Pons (tissue), 1 donor: ENCODE measurements at places on chromosomes 4 and X.

DNA sequence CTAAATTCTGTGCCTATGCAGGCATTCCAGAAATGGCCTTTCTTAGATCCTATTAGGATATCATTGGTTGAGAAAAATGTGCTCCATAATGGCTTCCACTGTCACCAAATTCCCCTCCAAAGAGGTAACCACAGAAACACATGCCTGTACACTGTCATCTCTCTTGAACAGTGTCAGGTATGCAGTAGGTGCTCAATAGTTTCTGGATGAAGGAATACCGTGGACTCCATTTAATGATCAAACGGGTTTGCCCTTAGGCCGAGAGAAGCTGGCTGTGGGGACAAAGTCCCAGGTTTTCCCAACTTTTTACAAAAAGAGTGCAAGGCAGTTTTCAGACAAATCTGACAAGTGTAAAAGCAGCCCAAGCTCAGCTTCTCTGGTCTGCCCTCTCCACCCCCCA, 16.5 kb upstream of the MTM1 start:
- DNase-seq = no peak

GRCh38 chr4:139083607-139083955, 68.0 kb downstream of the NOCT start:
- peak; percentile 68 for DNase-seq

GRCh38 chr4:180203349-180203748, 2039.9 kb upstream of the TENM3 start:
- no peak for DNase-seq

DNA sequence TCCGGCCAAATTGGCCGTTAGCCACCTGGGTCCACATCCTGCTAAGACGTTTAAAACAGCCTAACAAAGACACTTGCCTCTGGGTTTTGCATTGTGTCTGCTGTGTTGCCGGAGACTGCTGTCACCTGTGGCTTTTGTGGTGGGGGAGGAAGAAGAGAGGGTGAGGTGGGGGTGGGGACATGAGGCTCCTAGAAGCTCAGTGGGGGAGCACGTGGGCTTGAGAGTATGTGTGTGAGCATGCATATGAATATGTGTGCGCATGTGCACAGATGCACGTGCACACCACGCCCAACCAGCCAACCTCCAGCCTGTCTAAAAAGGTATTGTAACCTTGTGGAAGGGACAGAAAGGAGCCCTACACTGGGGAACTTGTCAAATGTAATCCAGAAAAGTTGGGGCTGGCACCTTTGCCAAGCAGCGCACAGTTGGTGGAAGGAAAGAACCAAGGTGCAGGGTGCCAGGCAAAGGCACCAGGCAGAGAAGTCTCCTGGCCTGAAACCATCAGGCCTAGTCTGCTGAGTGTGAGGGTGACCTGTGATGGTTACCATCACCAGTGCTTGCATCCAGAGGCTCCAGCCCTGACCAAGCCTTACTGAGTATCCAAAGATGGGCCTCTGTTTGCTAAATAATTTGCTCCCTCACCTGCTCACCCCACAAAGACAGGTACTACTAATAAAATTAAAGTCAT, 10.1 kb upstream of the SASH3 start:
- DNase-seq = no peak

- DNase-seq = no peak
These were observed 93.3 kb upstream of the TBC1D9 start for GRCh38 chr4:140849526-140849925.

DNA sequence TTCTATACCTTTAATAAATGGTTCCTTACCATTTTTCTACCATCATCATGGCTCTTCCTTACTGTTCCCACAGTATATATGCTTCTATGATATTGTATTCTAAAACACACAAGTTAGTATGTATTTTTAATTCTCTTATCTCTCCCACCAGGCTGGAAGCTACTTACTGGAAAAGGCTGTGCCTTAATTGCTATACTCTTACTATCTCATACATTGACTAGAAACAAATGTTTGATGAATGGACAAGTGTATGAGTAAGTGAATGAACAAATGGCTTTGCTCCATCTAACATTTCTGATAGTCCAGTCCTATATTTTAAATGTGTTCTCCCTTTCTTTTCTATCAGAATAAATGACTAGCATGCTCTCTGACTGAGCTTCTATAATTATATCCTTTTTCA, 320.8 kb upstream of the RASGEF1B start:
- DNase-seq = no peak

DNA sequence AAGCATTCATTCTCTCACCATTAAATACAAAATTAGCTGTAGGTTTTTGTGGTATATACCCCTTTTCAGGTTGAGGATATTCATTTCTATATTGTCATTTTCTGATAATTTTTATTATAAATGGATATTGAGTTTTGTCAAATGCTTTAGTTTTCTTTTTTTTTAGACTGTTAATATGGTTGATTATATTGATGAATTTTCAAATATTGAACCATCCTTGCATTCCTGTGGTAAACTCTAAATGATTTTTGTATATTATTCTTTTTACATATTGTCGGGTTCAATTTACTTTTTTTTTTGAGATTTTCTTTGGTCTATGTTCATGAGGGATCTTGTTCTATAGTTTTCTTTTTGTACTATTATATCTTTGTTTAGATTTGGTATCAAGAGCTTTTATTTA, 165.1 kb downstream of the GPAT3 start:
- DNase-seq = no peak

GRCh38 chrX:72271812-72272211, 5.2 kb downstream of the RPS4X start:
- no peak for DNase-seq

DNA sequence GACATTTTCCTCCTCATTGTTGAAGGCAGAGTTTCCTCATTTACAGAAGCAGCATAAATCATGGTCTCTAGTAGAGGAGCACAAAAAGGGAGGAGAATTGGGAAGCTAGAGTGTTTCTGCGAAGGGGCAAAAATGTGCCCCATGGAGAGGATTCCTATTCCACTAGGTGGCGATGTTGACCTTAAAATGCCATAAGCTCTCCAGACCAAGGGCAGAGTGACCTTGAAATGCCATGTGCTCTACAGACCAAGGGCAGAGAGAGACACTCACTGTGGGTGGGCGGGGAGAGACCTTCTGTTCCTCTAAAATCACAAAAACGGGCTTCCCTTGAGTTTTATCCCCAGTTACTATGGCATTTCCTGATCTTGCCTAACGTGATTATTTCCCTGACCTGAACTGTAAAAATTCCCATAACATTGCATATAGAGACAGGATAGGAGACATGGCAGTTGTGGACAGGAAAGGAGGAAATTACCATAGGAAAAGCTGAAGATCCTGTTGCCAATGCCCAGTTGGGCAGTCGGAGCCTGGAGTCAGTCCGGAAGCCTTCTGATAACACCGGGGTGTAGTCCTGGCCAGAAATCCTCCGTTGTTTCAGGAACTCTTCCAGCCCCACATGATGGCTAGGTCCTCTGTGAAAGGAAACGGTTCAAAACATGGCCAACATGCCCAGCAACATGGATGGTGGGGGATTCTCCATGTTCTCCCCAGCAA, 567.7 kb downstream of the MAGEB5 start:
- DNase-seq = peak; percentile 17

DNA sequence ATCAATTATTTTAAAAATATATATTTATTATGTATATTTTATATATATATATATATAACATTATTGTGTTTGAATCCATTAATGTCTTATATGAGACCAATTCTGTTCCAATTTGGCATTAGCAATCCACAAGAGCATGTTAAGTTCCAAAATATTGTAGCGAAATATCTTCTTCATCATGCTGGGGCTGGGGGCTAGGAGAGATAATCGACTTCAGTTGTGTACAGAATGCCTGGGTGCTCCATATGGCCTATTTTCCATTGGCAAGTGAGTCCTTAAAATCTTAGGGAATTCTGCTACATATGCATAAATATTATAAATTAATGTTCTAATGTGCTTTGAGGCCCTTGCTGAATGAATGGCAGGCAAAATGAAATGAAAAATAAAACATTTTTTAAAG, 117.7 kb downstream of the PCDH7 start:
- no peak for DNase-seq

DNA sequence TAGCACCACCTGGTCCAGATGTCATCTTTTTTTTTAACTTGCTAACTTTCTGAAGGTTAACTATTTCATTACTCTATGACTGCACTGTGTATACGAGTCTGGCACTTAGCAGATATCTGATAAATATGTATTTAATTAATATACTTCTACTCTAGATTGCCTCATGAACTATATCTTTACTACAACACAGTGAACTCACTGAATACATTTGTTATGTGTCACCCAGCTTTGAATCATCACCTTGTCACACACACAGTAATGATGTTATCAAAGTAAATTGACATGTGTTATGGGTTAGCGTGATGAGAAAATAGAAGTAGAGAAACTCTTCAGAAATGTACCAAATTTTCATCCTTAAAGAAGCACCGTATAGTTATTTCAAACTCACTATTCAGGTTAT, 419.3 kb upstream of the ADGRL3 start:
- no peak for DNase-seq

DNA sequence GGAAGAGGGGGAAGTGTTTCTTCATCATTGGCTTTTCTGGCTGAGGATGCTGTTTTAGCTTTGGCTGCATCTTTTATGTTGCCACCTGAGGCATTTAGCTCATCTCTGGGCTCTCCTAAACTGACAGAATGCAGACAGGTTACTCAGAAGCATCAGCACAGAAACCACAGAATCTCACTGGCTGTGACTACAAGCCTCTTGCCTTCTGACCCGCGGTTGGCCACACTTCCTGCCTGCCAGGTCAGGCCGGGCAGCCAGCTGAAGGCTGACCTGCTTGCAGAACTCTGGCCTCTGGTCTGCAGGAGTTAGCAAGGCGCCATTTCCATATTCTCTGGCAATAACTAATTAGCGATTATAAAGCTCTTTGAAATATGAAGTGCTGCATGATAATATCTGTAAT, 366.5 kb downstream of the MID1IP1 start:
- DNase-seq = no peak

DNA sequence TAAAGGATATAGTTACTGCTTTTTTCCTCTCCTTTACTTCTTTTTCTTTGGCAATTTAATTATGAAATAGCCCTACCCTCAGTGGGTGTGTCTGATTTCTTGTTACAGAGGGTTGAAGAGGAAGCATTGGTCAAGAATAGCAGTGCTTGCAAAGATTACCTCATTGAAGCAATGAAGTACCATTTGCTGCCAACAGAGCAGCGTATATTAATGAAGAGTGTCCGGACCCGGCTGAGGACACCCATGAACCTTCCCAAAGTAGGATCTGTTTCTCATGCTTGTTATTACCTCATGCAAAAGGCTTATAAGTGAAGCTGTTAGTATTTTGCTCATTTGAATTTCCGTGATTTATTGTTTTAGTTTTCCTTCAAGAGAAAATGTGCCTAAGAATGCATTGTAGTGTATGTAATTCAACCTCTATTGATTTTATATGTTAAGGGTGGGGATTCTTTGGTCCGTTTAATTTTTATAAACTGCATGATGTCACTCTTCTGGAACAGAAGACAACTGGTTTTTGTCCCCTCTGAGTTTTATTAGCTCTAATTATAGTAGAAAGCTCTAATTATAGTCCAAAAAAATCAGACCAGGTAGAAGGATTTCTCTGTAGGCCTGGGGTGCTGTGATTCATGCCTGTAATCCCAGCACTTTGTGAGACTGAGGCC, 27.9 kb upstream of the MSMO1 start:
- DNase-seq = no peak

DNA sequence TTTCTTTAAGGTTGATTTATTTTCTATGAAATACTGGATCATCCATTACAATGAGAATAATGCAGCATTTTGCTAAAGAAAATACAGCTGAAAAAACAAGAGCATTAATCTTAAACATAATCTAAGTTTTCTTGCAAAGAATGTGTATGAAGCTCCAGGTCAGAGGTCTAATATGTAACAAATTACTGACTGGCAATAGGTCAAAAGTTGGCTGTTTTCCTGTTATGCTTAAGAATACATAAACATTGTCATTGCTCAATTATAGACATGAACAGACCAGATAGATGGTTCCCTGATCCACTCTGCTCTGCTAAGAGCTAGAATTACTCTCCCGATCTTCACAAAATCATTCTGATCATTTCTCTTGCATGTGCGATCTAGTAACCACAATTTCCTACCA, 718.6 kb downstream of the PDHA2 start:
- DNase-seq = no peak

DNA sequence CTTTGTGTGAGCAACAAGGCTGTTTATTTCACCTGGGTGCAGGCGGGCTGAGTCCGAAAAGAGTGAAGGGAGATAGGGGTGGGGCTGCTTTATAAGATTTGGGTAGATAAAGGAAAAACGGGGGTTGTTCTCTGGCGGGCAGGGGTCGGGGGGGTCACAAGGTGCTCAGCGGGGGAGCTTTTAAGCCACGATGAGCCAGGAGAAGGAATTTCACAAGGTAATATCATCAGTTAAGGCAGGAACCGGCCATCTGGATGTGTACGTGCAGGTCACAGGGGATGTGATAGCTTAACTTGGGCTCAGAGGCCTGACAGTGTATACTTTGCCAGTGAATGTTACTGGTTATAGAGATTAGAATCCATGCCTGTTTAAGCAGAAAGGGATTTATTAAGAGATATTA, 19.7 kb upstream of the SPCS3 start:
- no peak for DNase-seq

DNA sequence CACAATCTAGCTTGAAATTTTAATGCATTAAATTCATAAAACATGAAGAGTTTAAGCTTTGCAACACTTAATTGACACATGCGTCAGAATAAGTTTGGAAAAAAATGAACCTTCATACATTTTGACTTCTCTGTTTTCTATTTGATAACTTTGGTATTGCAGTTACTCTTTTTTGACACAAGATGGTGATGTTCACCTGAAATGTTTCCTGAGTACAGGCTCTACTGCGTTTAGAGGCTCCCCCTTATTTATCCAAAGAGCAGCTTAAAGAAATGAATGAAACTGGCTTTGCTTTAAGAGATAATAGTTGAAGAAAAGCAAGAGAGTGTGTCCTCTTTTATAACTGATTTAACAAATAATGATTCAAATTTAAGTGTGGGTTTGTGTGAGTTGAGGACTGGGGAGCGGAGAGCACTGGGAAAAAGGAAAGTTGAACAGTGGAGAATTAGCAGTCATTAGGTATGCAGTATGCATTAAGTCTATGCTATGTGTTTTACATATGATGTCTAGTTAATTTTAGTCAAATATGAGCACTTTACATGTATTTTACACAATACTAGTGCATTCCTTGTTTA, 180.6 kb upstream of the NUDT6 start:
- DNase-seq = peak; percentile 47

DNA sequence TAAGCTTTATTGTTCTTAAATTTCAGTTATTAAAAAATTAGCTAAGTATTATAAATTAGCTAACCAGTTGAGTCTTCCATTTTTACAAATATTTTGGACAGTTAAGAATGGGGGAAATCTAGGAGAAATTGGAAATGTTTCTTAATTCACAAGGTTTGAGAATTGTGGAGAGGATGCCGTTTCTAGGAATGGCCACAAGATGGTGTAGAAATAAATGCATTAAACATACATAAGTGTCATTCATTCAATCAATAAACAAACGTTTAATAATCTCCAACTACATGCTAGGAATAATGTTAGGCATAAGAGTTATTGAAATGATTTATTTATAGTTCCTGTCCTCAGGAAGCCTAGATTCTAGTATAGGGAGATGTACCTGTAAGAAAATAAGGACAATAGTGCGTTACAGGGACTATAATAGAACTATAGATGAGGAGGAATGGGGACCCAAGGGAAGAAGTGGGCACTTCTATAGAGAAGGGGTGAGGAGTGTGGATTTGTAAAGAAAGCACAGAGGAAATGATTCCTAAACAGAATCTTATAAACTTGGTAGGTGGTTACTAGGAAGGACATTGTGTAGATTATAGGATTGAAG, 195.7 kb upstream of the ANK2 start:
- peak; percentile 61 for DNase-seq
